Stimulated activated CD8-positive, alpha-beta memory T cell treated with anti-CD3 and anti-CD28 coated beads, Interleukin-4, amount 100 ng/mL, for 24 hours (primary cell): ENCODE measurements at places on chromosomes 1 and 21.

- no peak for DNase-seq
Observed at GRCh38 chr1:16433030-16433429, 4.2 kb downstream of the SPATA21 start.

GRCh38 chr1:55912438-55912837 is 666.9 kb downstream of the PLPP3 start:
- DNase-seq = no peak

DNA sequence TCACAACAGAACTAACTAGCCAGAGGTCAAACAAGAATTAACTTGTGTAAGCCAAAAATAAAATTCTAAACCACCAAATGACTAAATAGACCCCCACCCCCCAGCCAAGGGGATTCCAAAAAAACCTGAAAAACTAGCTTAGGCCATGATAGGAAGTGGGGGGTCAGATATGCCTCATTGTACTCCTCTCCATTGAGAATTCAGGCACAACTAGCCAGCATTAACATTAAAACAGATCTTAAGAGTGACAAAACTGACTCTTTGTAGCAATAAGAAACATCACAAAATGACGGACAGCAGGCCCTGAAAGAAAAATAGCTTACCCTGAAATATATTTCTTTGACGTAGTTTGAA is 103.0 kb upstream of the ETV3 start:
- no peak for DNase-seq

DNA sequence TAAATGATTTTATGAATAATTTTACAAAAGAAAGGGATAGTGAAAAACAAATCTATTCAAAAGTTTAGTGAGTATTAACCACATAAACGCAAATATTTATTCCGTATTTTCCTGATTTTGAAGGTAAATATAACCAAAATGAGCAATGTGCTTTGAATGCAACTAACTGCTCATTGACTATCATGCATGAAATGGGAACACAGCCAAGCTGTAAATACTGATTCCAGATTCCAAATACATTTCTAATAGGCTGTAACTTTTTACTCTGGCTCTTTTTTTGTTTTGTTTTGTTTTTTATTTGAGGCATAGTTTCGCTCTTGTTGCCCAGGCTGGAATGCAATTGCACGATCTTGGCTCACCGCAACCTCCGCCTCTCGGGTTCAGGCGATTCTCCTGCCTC is 41.8 kb downstream of the SELENOF start:
- no peak for DNase-seq

DNA sequence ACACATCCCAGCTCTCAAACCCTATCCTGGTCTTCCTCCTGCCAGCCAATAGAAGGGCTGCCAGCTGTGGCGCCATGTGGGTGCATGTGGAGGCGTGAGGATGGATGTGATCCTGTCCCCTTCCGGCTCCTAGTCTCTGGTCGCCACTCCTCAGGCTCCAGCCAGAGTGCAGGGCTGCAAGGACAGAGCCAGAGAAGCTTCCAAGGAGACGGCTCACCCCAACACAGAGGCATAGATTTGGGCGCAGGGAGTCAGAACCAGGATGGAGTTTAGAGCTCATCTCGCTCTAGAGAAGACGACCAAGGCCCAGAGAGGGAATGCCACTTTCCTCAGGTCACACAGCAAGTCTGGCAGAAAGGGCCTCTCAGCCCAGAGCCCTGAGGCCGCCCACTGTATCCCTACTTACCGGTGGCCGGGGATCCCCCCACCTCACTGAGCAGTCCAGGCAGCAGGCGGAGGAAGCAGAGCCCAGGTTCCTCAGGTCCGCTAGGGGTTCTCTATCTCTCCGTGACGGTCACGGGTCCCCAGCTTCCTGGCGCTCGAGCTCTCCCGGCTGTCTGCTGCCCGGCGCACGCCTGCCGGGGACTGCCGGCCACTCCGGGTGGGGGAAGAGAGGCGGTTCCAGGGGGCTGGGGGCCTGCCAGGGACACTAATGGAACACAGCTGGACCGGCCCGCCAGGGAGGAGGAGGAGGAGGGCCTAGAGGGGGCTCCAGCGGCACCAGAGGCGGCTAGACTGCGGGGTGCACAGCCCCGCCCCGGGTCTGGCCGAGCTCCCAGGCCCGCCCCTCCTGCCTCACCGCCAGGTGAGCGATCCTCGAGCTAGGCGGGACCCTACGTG is at the start of gene COL16A1:
COL16A1 (minus strand) TSS at position 587 of the 840 bp plus-strand sequence. CDS start 1,824 bp downstream, outside the sequence.
- DNase-seq = no peak

GRCh38 chr1:209618756-209619420 is 33.3 kb downstream of the LAMB3 start:
- DNase-seq = no peak

- no peak for DNase-seq
Observed at GRCh38 chr1:47498551-47498950, 60.7 kb downstream of the FOXD2 start.

DNA sequence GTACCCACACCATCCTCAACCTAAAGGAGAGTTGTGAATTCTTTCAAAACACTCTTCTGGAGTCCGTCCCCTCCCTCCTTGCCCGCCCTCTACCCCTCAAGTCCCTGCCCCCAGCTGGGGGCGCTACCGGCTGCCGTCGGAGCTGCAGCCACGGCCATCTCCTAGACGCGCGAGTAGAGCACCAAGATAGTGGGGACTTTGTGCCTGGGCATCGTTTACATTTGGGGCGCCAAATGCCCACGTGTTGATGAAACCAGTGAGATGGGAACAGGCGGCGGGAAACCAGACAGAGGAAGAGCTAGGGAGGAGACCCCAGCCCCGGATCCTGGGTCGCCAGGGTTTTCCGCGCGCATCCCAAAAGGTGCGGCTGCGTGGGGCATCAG is 638 bp upstream of the OLIG2 start:
- no peak for DNase-seq

DNA sequence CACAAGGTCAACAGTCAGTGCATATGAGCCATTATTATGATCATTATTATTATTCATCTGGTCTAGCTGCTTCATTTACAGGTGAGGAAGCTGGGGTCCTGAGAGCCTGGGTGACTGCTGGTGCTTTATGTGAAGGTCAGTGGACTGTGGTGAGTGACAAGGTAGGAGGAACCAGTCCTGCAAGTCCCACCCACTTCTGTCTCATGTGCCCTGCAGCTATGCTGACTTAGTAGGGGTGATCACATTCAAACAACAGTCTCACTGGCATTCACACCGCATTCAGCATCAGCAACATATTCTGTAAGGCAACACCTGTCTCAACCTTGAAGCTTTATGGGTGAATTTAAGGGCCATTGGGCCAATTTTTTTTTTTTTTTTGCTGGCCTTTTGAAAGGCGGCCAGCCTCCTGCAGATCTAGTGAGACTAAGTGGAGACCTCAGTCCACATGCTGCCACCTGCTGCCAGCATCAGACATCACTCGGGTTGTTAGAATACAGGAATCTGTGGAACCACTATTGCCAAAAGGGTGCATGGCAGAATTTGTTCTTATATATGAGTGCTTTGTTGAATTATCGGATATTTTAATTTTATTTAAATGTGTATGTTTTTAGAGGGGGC is 59.9 kb upstream of the CACNA1E start:
- no peak for DNase-seq

GRCh38 chr21:41107602-41108001 is 60.4 kb upstream of the BACE2 start:
- no peak for DNase-seq

DNA sequence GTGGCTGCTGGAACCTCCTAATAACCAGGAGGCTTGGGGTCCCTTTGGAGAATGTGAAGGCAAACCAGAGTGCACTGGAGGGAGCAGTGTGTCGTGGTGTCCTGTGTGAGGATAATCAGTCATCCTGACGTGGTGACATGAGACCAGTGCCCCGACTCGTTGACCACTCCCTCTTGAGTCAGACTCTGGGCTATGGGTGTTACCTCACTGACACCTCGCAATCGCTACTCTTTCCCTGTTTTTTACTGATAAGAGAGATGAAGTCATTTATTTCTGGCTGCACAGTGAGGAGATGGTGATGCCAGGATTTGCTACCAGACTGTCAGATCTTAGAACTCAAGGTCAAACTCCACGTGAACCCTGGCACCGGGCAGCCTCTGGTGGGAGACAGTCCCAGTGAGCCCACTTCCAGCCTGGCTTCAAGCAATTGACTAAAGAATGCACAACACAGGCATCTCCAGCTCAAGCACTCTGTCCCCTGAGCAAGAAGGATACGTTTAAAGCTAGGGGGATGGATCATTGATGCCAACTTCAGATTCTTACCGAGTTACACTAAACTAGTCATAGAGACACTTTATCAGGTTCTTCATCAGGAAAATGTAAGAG is 30.3 kb downstream of the UBASH3A start:
- DNase-seq = no peak

DNA sequence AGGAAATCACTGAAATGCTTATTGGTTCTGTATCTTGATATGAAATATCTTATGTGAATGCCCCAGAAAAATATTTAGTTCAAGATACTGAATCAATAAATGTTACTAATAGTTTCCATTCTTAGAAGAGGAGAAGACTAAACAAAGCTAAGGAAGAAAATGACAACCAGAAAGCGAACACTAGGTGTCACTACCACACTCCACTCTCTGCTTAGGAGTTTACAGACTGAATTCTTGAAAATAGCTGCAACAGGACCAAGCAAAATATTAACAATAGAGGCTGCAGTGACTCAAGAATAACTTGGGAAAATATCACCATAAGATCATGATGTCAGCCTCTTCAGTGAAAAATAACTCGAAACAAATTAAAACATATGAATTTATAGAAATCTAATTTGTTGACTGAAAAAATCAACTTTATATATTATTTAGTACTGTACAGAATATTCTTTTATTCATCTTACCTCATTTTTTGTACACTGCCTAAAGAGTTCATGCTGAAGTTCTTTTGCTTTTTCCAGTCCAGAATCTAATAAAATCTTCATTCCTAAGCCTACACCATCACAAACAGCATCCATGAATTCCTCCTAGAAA is 61.6 kb downstream of the KIF14 start:
- no peak for DNase-seq

- DNase-seq = no peak
Observed at GRCh38 chr21:34598931-34599400, 15.9 kb downstream of the RCAN1 start.

GRCh38 chr1:222818171-222818570 is 3.3 kb downstream of the DISP1 start:
- no peak for DNase-seq

DNA sequence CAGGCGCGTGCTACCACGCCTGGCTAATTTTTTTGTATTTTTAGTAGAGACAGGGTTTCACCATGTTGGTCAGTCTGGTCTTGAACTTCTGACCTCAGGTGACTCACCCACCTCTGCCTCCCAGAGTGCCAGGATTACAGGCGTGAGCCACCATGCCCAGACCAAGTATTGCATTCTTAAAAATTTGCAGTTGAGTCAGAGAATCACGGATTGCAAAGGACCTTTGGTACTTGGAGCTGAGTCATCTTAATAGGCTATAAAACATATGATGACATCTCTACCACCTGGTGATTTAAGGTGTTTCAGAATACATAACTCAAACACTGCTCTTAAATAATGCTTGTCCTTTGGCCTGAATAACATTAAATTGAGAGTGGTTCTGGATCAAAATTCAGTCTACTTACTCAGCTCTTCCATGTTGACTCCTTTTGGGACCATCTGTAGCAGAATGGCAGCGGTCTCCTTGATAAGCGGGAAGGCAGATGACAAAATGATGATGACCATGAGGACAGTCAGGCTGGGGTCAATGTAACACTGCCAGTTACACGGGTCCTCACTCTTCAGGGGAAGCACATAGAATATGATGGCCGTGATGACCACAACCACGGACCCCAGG is 10.4 kb downstream of the SLC30A10 start:
- no peak for DNase-seq
